ENCODE measurements at places on chromosomes 3 and 15. TPM values are rescaled to one million over a fixed set of nuclear protein-coding genes. Genes with fewer than 3 reads are reported as not detected.

DNA sequence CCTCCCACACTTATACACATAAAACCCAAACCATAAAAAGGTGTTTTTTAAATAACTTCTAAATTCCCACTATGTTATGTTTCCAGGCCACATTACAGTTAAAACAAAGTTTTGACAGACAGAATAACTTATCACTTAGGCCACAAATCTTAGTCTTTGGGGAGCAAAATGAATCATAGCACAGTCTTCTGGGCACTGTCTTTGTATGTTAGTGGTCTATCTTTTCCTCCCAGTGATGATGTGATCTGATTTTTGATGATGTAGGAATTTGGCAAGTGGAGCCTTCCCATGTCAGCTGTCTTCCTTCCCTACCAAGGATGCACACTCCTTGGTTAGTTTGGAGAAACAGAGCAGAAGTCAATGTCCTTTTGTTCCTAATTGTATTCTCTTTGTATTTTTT, 67.3 kb downstream of the THSD4 start:
- H3K4me1 ChIP-seq, result no peaks in the 10 kb centered on the region
- H3K27me3 ChIP-seq, result peaks cover 10% of the 10 kb centered on the region
- no peak for DNase-seq
- H3K27ac ChIP-seq, result no peak overlapping the region

- no peak overlapping the region for H3K27ac ChIP-seq
- no peak overlapping the region for H3K4me3 ChIP-seq
- peaks cover 6% of the 10 kb centered on the region for H3K36me3 ChIP-seq
- H3K27me3 ChIP-seq, result no peaks in the 10 kb centered on the region
- no peak for DNase-seq
These were observed 140.9 kb downstream of the FOXP1 start for GRCh38 chr3:71442652-71443042.

GRCh38 chr3:48993834-48994233, 3.8 kb downstream of the P4HTM start:
- peaks cover 29% of the 10 kb centered on the region for H3K27me3 ChIP-seq
- H3K36me3 ChIP-seq, result peaks cover 15% of the 10 kb centered on the region
- H3K4me1 ChIP-seq, result peaks cover 22% of the 10 kb centered on the region
- DNase-seq, result no peak
- H3K27ac ChIP-seq, result no peak overlapping the region

The ST8SIA2 gene
- 19.7 TPM for total RNA-seq

The CCNL1 gene
- total RNA-seq, result 155 TPM

The STX19 gene
- not detected for total RNA-seq

The LRRFIP2 gene
- 49.3 TPM for total RNA-seq

The SNURF gene
- 16.9 TPM for total RNA-seq

Data from progenitor cell of endocrine pancreas (in vitro differentiated cells).